ENCODE measurements at places on chromosomes 5 and 9.

DNA sequence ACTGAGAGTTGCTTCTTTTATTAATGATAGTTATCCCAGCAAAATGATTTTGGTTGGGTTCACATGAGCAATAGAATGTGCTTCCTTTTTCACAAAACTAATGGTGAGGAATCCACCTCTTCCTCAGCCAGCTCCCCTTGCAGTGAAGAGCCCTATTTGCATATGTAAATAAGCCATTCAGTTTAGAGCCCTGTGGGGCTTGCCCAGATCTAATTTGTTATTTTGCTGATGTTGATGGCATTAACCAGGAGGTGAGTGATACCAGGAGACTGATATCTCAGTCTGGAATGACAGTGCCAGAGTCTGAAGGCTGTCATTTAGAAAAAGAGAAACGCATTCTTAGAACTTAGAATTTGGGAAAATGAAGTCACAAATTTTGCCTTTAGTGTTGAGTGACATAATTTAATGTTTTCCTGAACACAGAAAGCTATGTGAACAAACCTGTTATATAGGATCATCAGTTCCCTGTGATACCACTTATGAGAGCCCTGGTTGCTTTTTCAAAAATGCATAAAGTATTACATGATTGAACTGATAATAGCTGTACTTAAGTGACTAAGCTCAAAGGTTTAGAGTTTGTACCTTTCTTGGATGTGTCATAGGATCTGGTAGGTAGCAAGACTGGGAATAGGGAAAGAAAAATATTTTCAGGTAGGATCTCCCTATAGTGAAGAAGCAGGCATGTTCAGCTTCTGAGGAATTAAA is 271.6 kb downstream of the MAST4 start:
- no peak for DNase-seq

DNA sequence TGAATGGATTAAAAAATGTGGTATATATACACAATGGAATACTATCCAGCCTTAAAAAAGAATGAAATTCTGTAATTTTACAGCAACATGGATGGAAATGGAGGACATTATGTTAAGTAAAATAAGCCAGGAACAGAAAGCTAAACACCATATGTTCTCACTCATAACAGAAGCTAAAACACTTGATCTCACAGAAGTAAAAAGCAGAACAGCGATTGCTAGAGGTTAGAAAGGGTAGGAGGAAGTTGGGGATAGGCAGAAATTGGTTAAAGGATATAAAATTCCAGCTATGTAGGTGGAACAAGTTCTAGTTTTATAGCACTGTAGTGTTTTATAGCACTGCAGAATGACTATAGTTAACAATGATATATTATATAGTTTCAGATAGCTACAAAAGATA is 15.8 kb downstream of the MARCHF3 start:
- no peak for DNase-seq

- no peak for DNase-seq
These were observed 112.5 kb downstream of the FAM174A start for GRCh38 chr5:100647461-100648230.

- DNase-seq: no peak
These were observed 549.0 kb downstream of the MAT2B start for GRCh38 chr5:164054461-164054860.
